ENCODE measurements at places on chromosomes 1 and 21. TPM values are rescaled to one million over a fixed set of nuclear protein-coding genes. Genes with fewer than 3 reads are reported as not detected.

Gene NTMT2
- not detected for total RNA-seq

DNA sequence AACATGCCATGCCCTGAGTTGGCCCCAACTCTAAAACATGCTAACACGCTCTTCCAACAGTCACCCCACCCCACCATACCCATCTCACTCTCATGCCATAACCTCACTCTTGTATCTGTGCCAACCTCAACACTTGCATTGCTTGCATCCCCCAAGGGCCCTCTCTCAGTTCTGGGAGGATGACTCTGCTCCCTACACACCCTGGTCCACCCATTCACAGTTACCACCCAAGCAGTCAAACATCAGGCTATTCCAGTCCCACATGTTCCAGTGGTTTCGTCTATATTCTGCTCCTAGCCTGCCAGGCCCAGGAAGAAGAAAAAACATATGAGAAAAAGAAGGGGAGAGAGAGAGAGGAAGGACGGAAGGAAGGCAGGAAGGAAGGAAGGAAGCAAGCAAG lies 31.0 kb downstream of the GBP6 start:
- DNase-seq = no peak

DNA sequence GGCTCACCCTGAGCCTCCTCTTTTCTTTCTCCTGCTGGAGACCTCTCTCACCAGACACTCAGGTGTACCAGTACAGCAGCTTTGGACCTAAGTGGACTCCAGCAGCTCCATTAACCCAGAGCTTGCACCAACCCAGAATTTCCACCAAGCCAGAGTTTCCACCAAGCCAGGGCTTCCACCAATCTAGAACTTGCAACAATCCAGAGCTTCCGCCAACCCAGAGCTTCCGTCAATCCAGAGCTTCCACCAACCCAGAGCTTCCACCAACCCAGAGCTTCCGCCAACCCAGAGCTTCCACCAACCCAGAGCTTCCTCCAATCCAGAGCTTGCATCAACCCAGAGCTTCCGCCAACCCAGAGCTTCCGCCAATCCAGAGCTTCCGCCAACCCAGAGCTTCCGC lies 23.2 kb downstream of the CRYAA start:
- no peak for DNase-seq

DNA sequence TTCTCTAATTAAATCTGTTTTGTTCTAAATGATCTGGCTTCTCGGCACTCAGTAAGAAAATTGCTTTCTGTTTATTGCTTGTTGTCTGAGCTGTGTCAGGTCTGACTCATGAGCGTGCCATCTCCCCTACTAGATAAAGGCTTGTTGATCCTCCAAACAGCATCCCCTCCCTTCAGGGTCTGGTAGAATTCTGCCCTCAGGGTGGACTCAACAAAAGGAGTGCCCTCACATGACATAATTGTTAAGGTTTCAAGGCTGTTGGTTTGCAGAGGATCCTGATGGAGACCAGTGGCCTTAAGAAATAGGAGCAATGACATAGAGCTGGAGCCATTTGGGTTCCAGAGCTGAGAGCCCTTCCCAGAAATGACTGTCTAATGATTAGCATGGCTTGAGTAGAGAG lies 36.0 kb upstream of the ATP2B4 start:
- DNase-seq = no peak

Gene FCRLA
- not detected for total RNA-seq

GRCh38 chr1:200082329-200082728 lies 54.8 kb downstream of the NR5A2 start:
- DNase-seq = peak; percentile 36

- no peak for DNase-seq
These were observed 56.2 kb upstream of the DPH5 start for GRCh38 chr1:101081496-101082488.

DNA sequence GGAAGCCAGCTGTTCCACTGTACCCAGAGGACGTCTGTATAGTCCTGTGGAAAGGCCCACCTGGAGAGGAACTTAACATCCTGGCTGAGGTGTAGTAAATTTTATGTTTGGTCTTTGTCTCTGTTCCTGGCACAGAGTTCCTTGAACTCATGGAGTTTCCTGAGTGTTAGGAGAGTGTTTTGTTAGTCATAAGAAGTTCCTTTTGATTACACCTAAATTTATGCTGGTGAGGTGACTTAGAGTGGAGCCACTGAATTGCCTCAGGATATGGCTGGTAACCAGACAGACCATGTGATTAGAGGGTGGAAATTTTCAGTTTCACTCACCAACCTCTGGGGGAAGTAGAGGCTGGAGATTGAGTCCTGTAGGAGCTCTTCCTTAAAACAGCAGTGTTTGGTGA lies 57.9 kb downstream of the RASAL2 start:
- peak; percentile 56 for DNase-seq

Gene LAMC1
- total RNA-seq = 216 TPM

DNA sequence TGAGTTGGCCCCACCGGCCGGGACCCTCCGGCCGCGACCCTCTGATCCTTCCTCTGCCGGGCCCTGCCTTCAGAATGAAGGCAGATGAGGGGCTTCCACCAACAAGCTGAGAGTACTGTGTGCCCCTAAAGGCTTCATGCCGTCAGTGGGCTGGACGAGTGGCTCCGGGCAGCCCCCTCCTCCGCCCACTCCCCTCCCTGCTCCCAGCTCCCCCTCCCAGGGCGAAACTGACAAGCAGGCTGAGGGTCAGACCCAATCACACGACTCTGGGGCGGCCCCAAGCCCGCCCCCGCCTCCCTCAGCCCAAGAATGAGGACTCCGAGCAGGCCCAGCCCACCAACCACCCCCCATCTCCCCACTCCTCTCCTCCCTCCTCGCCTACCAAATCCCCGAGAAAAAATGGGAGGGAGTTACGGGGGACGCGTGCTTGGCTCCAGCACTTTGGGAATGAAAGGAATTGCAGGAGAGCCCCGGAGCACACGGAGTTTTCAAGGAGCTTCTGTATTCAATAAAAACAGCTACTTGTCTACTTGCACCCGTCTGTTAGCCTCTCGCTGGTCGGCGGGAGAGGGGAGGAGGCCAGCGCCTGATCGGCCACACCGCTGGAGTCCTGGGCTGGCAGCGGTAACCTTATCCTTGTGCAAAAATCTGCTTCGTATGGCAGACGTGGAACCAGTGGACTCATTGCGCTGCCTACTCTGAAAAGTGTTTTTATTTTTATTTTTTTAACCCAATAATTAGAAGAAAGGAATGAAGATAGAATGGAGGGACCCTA lies at the start of gene COL11A1:
COL11A1 (minus strand) TSS at position 147 of the 775 bp plus-strand sequence. CDS start 344 bp downstream, outside the sequence.
- DNase-seq = no peak

GRCh38 chr1:72280711-72281110 lies 1.6 kb downstream of the NEGR1 start:
- DNase-seq = peak; percentile 24

DNA sequence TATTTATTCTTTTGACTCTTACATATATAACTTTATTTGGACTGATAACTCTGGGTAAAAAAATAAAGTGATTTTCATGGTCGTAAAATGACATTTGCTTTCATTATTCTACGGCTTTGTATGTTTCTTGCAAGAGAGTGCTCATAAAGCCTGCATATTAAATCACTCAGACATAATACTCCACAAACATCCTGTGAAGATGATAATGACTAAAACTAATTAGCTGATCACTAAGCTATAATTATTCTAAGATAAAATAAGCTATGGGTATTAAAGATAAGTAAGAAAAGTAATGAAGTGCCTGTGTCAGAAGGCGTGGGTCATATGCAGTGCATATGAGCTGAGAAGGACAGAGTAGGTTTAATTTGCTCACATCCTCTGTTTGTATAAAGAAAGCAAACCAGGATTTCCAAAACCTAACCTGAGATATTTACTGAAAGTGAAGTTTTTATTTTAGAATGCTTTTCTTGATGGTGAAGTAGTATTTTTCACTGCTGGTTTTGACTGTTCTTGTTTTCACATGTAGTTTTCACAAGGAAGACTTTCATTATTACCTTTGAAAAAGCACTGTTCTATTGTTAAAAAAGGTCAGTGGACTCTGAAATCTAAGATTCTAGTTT lies 278.8 kb downstream of the AMY1C start:
- no peak for DNase-seq

GRCh38 chr1:61226791-61227567 lies 144.6 kb downstream of the NFIA start:
- DNase-seq = no peak

Gene RPTN
- total RNA-seq = not detected

GRCh38 chr21:28579986-28580550 lies 412.6 kb downstream of the LTN1 start:
- DNase-seq = no peak

DNA sequence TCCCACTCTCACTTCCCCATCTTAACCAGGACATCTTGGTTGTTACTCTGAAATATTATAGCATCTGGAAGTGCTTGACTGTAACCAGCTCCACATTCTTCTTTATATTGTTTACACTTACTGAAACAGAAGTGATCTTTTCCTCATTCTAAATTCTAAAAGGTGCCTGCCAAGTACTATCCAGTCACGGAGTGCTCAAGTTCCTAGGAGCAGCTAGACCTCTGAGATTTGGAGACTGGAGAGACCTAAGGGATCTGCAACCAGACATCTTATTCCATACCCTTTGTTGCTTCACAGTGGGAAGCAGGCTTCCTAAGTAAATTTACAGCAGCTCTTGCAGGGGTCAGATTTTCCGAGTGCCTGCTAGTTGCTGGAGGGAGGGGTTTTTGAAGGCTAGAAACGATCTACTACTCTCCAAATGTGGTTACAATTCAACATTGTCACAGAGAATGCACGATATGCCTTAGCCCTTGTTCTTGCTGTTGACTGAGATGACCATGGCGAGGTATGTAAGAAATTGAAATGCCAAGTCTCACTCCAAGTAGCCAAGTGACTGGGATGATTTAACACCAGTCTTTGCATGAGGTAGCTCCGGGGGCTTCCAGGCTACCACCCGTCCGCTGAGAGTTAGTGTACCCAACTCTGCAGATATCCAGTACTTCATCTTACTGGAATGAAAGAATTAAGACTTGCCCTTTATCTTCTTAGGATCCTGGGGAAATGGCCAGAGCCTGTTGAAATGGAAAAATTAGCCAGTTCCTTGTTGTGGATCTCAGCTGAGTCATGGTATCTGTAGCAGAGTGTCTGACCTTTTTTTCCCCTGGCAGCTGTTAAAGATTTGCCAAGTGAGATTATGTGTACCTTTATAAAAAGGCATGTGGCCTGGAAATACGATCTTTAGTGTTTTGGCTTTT lies 150.8 kb downstream of the MAST2 start:
- DNase-seq = peak; percentile 81
